Hematopoietic multipotent progenitor cell treated with erythropoietin and hydrocortisone succinate and interleukin-3 and kit ligand, for 6 days (in vitro differentiated cells): ENCODE measurements at places on chromosomes 16 and 17.
A peak's percentile ranks its signal among the peaks of the same experiment; 100 is the strongest.

DNA sequence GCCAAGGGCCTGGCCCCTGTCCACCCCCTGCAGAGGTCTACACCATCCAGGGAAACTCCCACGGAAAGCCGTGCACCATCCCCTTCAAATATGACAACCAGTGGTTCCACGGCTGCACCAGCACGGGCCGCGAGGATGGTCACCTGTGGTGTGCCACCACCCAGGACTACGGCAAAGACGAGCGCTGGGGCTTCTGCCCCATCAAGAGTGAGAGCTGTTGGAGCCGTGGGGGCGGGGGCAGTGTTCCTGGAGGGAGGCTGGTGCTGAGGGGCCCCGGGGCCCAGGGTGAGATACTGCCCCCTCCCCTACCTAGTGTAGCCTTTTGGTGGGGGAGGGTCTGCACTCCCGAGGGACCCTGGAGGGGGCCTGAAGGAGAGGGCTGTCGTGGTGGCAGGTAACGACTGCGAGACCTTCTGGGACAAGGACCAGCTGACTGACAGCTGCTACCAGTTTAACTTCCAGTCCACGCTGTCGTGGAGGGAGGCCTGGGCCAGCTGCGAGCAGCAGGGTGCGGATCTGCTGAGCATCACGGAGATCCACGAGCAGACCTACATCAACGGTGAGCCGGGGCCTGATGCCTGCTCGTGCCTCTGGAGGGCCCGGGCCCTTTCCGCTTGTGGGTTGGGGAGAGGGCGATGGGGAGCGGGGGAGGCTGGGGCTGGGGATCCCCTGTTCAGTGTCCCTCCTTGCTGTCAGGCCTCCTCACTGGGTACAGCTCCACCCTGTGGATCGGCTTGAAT lies 38.8 kb downstream of the MRC2 start:
- no peak for DNase-seq

DNA sequence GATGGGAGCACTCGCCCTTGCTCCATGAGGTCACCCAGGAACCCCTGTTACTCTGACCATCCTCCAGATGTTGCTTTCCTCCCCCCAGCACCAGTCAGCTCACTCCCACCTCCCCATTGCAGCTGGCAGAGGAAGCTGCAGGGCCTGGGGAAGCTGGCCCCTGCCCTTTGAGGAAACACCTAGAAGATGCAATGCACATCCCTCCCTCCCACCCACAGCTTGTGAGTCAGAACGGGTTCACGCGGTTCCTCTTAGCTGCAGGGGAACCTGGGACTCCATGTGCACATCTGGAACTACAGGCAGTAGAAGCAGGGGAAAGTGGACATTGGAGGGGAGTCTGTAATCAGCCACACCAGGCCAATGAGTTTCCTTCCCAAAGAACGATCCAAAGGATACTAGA lies 96.9 kb downstream of the KATNIP start:
- DNase-seq: no peak

DNA sequence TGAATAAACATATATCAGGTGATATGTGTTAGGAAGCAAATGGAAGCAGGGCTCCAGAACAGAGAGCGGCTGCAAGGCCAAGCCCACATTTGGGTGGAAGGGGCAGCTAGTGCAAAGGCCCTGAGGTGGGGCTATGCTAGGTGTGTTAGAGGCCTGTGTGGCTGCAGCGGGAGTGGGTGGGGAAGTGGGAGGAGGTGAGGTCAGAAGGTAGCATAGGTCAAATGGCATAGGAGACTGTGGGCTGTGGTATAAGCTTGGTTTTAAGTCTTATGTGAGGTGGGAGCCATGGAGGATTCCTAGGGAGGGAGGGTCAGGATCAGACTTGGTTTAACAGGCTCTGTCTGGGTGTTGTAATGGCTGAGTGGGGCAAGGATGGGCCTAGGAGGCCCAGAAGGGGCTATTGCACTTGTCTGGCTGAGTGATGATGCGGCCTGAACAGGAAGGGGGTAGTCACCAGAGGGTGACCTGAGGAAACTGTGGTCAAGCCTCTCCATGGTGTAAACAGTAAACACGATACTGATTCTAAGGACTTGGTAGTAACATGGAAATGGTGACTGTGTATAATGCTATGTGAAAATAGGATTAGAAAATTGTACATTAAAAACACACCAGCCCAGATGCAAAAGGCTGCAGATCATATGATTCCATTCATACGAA lies 31.1 kb downstream of the RAI1 start:
- DNase-seq: peak; percentile 50

GRCh38 chr16:68526143-68526781 lies 12.8 kb upstream of the ZFP90 start:
- no peak for DNase-seq

GRCh38 chr17:18042983-18043382 lies 3.8 kb downstream of the GID4 start:
- DNase-seq: peak; percentile 79

DNA sequence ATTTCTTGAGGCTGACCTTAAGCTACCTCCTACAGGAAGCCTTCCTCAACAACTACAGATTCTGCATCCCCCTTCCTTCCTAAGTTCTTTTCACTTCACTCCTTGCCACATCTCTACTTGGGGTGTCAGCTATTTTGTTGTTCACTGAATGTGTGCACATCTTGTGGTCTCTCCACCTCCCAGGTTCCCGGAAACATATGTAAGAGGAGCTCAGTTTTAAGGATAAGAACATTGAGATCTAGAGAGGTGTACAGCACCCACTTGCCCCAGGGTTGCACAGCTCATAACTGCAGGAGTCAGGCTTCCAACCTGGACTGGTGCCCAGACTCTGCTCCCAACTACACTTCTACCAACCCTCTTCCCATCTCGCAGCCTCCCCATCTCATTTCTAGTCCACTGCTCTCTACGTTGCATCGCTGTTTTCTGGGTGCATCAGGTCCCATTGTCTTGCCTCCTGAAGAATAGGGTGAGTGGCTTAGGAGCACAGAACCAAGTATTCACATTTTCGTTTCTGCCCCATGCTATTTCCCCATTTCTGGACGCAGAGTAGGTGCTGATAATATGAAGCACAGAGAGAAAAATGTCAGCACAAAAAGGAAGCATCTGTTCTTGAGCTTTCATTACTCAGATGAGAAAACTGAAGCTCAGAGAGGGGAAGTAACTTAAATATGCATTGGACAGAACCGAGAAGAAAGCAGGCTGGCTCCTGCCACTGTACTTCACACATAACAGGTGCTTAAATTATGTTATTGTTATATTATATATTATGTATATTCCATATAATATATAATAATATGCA lies 292.0 kb upstream of the CCL2 start:
- peak; percentile 43 for DNase-seq

GRCh38 chr16:10835281-10835931 lies 16.8 kb upstream of the TVP23A start:
- no peak for DNase-seq

- DNase-seq: no peak
These were observed 94.8 kb downstream of the TNFRSF13B start for GRCh38 chr17:16877099-16877498.

DNA sequence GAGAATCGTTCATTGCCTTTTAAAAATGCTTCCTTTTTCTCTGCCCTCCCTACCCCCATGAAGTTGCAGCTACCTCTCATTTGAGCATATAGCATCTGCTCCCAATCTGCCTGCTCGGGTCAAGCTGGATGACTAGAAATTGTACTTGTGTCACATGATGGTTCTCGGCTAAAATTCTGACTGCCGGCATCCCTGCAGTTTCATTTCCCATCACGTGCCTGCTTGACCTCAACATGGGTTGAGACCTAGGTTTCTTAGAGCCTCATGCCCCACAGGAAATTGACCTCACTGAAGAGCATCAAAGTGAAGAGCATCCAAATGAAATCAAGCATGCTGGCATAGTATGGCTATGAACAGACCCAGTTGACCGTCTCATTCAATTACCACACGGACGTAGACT lies 581.6 kb upstream of the PSMD7 start:
- DNase-seq: no peak

DNA sequence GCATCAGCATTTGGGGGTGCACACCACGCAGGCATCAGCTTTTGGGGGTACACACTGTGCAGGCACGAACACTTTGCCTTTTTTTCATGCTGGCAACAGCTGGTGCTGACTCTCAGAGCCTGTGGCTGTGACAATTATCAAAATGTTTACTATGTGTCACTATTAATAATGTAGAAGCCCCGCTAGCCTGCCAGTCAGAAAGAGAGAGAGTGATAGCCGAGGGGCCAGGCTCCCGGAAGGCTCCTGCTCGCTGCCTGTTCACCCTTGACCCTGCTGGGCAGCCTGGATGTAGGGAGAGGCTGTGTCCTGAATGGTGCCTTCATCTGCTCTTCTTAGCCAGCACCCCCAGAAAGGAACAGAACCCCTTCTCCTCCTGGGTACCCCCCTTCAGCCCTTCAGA lies 61.9 kb downstream of the SDK2 start:
- DNase-seq: no peak

GRCh38 chr16:70598937-70599503 lies 47.3 kb upstream of the IL34 start:
- DNase-seq: no peak

- DNase-seq: no peak
These were observed 1.9 kb upstream of the UNC13D start for GRCh38 chr17:75845933-75846691.

DNA sequence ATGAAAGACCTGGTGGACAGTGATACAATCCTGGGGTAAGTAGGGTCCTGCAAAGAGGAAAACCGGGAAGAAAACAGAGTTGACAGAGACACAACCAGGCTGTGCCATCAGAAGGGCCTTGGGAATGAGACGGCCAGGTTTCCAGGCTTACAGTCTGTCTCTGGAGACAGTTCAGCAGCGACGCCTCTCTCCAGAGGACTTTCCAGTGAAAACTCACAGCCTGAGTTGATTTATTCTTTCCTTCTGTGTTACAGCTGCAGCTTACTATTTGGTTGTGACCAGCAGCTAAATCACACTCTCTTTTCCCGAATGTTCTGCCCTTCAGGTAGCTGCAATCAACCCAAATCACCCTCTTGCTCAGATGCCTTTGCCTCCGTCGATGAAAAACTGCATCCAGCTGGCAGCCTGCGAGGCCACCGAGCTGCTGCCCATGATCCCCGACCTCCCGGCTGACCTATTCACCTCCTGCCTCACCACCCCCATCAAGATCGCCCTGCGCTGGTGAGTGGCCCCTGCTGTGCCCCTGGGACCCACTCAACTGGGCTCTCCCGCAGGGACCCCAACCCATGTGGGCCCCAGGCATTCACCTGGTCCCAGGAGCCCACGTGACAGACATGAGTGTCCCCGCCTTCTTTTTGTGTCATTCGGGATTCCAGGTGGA lies 209.2 kb downstream of the RPTOR start:
- no peak for DNase-seq

GRCh38 chr17:57508671-57509070 lies 236.4 kb downstream of the CCDC182 start:
- no peak for DNase-seq

DNA sequence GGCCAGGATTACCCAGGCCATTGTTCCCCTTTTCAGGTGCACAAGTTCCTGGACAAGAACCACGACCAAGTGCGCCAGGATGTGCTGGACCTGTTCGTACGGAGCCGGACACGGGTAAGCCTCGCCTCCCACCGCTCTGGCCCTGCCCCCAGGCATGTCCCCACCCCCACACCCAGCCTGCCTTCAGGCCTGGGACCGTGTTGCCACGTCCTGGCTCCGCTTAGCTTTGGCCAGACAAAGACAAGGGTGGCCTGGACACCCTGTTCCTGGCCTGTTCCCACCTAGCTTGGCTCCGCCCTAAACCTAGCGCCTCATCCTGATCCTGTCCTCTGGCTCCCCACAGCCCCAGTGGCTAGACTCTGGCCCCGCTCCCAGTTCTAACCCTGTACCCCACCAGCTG lies 30.9 kb downstream of the MYO15A start:
- DNase-seq: no peak

DNA sequence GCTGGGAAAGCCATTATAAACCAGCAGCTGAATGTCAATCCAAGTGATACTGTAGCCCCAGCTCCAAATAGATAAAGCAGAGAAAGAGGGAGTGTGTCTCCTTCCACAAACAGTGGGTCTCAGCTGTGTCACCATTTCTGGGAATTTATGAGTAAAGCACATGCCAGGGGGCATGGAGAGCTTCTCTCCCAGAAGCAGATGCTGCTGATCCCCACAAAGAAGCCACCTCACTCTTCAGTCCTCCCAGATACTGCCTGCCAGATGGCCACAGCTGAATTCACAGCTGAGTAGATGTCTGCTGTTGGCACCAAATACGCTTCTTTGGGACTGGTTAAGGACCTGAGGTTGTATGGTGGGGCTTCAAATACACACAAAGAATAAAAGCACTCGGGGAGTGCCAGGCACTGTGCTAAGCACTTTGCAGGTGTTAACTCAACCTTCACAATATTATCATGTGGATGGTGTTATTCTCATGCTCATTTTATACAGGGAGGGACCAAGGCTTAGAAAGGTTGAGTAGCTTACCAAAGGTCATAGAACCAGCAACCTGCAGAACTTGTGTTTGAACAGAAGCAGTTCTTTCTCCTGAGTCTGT lies 298.3 kb downstream of the CDH11 start:
- no peak for DNase-seq

- DNase-seq: peak; percentile 65
These were observed 45.8 kb downstream of the VPS35L start for GRCh38 chr16:19601083-19601976.

DNA sequence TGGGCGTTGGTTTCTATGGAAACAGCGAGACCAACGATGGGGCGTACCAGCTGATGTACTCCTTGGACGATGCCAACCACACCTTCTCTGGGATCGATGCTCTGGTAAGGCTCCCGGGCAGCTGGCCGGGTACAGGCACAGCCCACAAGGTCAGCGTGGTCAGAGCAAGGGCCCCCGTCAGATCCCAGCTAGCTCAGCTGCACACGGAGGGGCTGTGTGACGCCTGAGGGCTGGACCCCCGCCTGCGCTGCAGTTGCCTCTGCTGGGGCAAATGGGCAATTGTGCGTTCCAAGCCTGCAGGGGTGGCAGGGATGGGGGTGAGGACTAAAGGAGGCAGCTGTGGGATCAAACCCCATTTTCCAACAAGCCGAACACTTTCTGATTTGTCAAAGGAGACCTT lies 17.5 kb downstream of the TTYH2 start:
- DNase-seq: no peak

- DNase-seq: peak; percentile 81
These were observed 5.8 kb downstream of the ARMC7 start for GRCh38 chr17:75115555-75115954.

DNA sequence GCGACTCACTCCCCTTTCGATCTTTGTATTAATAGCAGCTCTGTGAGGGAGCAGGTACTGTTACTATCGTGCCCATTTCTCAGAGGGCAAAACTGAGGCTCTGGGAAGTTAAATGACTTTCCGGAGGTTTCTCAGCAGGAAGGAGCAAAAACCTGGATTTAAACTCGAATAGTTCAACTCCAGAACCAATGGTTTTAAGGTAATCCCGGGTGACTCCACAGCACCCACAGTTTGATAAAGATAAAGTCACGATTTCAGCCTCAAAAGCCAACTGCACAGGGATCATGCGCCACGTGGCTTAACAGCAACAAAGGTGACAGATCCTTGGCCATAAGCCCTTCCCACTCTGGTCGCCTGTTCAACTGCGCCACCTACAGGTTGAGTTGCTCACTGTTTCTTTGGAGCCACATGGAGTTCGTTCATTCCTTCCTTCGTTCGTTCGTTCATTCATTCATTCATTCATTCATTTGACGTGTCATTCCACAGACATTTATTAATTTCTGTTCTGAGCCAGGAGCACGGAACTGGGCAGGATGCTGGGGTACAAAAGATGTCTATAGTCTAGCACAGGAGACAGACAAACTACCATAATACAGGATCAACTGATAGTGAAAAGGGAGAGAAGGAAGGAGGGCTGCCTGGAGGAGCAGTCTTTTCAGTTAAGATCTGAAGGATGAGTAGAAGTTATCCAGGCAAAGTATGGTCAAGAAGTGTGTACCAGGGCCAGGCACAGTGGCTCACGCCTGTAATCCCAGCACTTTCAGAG lies 134.8 kb downstream of the HS3ST2 start:
- DNase-seq: peak; percentile 83

GRCh38 chr17:69187294-69187693 lies 41.3 kb downstream of the ABCA10 start:
- no peak for DNase-seq
